ENCODE measurements at places on chromosomes 12 and 14.
A peak's percentile ranks its signal among the peaks of the same experiment; 100 is the strongest.

DNA sequence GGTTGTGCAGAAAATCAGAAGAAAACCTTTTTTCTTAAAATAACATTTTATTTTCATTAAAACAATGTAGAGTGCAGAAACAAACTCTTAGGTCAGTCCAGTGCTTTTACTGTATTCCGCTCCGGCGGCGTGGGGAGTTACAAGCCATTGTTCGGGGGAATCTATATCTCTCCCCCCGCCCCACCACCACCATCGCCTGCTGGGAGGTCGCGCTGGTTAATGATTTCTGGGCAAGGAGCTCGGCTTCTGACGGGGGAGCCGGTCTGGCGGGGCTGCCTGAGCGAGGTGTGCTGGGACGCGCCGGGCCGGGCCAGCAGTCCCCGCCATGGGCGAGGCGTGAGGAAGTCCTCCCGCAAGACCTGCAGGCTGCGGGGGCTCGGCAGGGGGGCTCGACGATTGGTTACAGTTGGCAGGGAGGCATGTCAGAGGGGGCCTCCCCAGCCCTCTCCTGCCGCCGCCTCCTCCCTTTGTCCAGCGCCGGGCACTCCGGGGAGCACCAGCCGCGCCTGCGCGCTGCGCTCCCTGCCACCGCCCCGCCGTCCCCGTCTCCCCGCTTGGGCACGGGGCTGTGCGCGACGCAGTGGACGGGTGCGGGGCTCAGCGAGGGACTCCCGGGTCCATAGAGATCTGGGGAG, 1.0 kb upstream of the DUSP6 start:
- peak; percentile 59 for DNase-seq

DNA sequence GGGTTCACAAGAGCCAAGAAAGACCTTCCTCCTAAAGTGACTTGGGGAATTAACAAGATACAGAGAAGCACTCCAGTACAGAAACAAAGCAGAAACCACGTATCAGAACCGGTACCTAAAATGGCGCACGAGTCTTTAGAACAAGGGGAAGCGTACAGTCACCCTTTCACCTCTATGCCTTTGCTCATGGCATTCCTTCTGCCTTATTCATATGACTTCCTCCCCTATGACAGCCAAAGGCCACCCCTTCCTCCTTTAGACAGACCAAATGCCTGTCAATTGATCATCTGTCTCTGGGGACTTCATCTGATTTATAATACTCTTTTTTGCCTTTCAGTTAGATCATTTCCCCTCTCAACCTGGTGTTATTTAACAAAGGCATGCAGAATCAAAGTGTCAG, 89.5 kb upstream of the OSBPL8 start:
- DNase-seq, result no peak

DNA sequence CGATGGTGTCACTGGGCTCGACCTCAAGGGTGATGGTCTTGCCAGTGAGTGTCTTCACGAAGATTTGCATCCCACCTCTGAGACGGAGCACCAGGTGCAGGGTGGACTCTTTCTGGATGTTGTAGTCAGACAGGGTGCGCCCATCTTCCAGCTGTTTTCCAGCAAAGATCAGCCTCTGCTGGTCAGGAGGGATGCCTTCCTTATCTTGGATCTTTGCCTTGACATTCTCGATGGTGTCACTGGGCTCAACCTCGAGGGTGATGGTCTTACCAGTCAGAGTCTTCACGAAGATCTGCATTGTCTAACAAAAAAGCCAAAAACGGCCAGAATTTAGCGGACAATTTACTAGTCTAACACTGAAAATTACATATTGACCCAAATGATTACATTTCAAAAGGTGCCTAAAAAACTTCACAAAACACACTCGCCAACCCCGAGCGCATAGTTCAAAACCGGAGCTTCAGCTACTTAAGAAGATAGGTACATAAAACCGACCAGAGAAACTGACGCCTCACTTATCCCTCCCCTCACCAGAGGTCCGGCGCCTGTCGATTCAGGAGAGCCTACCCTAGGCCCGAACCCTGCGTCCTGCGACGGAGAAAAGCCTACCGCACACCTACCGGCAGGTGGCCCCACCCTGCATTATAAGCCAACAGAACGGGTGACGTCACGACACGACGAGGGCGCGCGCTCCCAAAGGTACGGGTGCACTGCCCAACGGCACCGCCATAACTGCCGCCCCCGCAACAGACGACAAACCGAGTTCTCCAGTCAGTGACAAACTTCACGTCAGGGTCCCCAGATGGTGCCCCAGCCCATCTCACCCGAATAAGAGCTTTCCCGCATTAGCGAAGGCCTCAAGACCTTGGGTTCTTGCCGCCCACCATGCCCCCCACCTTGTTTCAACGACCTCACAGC, 717 bp downstream of the UBC start:
- DNase-seq, result peak; percentile 67

GRCh38 chr12:26091822-26092221, 33.0 kb downstream of the BHLHE41 start:
- no peak for DNase-seq

DNA sequence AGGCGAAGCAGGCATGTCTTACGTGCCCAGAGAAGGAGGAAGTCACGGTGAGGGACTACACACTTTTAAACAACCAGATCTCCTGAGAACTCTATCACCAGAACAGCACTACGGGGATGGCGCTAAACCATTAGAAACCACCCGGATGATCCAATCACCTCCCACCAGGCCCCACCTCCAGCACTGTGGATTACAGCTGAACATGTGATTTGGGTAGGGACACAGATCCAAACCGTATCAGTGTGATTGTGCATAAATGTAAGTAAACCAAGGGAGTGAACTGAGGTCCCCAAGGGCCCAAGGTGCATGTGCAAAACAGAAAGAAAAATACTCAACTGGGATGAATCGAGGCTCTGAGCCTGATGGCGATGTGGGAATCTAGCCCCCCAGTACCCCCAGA, 134.2 kb downstream of the DICER1 start:
- no peak for DNase-seq

DNA sequence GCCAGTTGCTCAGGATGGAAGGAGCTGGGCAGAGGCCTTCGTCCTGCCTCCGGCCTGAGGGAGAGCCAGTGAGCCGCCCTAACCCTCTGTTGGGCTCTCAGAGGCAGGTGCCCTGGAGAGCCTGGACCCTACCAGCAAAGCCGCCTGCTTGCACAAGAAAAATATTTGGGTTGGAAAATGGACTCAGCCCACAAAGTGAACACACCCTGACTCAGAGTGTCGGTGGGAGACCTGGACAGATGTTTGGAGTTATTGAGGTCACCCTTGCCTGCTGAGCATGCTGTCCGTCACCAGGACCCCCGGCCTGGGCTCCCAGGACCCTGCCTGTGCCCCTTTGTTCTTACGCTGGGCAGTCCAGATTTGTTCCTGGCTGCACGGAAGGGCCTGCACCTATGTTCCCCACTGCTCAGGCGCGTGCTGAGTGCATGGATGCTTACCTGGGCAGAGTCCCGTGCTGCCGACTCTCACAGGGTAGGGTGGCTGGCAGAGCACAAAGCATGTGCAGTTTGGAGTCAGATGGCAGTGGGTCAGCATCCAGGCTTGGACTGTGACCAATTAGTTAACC, 22.4 kb downstream of the FAM181A start:
- DNase-seq, result no peak

- DNase-seq, result no peak
Measured at GRCh38 chr12:63075376-63076060, 75.5 kb downstream of the AVPR1A start.

- DNase-seq, result peak; percentile 6
Measured at GRCh38 chr12:63070709-63071108, 80.3 kb downstream of the AVPR1A start.

DNA sequence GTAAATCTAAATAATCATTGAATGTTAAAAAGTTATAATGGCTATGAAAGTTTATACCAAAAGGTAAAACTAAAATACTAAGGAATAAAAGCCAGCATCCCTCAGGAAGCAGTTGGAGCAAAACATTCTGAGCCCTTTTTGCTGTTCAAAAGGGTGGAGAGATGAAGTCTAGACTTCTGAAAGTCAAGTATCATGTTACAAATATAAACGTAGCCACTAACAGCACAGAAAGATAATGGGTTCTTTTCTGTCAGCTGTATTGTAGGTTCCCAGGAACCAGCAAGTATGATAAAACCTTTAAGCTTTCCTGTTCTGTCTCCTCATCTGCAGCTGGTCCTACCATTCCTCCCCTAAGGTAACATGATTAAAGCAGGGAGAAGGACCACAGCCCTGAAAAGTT, 16.4 kb upstream of the PLD4 start:
- DNase-seq, result no peak

DNA sequence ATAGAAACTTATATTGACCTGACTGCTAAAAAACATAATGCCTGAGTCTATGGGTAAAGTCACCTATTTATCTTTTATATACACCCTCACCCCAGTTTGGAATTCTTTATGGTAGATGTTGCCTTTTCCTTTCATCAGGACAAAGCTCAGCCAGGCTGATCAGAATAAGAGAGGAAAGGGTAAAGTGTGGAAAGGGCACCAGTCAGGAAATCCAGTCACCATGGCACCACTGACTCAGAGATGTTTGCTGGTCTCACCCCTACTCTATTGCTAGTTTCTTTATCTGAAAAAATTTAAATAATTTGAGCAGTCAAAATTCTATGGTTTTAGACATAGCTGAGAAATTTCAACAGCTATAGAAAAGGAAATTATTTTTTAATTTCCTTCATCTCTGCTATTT, 49.2 kb upstream of the SSTR1 start:
- DNase-seq, result no peak

DNA sequence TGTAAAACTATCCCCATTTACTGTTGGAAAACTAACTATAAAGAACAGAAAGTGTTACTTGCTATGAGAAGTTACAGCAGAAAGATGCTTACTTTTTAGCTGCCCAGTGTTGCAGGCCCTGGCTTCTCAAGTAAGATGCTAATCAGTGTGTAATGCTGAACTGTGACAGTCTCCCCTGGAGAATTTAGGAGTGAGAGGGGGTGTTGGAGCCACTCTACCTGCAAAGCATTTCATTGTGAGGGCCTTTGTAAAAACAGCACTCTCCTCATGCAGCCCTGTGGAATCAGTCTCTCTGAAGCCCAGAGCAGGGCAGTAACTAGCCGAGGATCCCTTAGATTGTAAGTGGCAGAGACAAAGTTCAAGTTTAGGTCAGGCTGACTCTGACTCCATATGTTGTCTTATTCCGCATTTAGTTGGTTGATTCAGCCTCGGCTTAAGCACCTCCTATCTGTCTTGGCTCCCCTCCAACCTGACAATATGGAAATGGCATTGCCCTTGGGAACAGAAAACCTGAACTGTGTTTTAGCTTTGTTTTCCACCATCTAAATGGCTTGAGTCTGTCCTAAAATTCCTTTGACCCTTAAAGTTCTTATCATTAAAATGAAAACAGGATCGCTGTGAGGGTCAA, 141.3 kb downstream of the PRKCH start:
- DNase-seq, result peak; percentile 86

GRCh38 chr14:91396959-91397815, 20.4 kb downstream of the CCDC88C start:
- DNase-seq, result no peak

DNA sequence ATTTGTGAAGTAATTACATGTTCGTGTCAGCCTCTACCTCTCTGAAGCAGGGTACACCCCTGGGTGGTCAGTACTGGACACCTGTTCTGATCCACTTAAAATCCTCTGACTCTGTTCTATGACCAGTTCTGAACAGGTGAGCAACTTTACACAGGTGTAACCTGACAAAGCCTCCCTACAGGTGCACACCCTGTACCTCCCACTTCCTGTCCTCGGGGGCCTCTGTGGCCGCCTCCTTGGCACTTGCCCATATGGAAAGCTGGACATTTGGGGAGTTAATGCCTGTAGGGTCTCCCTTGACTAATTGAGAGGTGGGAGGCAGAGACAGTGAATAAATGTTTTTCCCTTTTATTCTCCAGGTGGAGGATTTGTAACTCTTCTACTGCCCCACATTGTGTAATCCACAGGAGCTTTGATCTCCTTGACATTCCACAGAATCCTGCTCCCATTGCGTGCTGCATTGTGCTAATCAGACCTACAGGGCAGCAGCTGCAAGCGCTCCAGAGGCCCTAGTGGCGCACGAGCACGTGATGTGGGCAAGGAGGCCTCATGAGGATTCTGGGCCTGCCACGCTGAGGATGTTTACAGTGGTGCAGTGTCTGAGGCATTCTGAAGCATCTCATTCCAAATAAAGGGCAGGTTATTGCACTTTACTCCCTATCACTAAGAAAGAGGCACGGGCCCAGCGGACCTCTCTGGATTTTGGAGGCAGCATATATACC, 45.8 kb upstream of the BATF start:
- DNase-seq, result peak; percentile 17

GRCh38 chr14:82055515-82056115, 522.0 kb upstream of the SEL1L start:
- no peak for DNase-seq

DNA sequence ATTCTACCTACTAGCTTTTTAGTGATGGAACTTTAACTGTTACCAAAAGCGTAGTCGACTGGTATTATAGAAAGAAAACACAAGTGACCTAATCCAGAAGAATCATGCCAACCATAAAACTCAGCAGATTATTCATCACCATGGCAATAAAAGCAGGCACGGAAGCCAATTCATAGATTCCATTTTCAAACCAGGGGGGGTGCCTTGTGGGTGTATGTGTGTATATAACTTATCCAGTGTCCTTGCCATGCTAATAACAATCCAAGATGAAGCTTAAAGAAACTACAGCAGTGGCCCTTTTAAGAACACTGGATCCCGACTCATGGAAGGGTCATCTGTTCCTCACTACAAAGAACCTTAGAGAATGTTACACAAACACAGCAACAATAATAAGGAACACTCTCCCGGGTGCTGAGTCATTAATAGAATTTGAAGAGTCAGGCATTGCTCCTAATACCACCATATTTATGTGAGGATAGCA, 61.0 kb downstream of the EPS8 start:
- peak; percentile 66 for DNase-seq

DNA sequence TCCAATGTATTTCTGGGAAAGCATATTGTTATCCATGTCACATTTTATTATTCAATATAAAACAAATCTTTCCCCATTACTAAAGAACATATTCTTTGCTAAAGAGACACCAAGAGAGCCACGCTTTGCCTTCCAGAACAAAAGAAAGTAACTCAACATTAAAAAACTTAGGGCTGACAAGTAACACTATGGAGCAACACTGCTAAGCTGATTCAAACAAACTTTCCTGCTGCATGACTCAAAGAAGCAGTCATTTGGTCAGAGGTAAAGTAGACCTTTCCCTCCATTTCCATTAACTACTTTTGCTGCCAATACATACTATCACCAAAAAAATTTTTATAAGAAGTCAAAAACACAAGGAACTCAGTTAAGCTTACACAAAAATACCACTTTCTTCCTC, 83.0 kb downstream of the DENND5B start:
- peak; percentile 49 for DNase-seq

- DNase-seq, result peak; percentile 76
Measured at GRCh38 chr12:47066278-47067025, 13.0 kb upstream of the PCED1B start.

- DNase-seq, result no peak
Measured at GRCh38 chr12:53069621-53070410, 9.4 kb downstream of the SPRYD3 start.
